ENCODE measurements at places on chromosomes 11 and 22.
A peak's percentile ranks its signal among the peaks of the same experiment; 100 is the strongest.

DNA sequence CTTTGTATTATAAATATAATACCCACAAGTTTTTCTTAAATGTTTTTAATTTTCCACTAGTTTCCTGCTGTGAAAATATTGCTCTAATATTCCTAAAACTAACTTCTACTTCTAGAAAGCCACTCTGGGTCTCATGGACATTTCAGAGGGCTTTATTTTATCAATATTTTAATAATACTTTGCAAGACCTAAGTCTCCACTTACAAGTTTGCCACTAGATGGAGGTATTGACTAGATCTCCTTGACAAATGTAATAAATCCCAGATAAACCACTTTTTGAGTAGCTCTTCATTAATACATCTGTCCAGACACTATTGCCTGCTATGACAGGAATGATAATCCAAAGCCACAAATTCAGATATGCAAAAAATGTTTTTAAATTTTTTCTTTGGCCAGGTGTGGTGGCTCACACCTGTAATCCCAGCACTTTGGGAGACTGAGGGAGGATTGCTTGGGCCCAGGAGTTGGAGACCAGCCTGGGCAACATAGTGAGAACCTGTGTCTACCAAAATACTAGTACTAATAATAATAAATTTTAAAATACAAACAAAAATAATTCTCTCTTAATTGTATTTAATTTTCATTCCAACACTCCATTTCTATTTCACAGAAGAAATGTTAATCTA is 3.5 kb upstream of the ACAT1 start:
- no peak for DNase-seq

GRCh38 chr22:45867118-45867905 is 109.7 kb downstream of the WNT7B start:
- no peak for DNase-seq

- DNase-seq, result no peak
Observed at GRCh38 chr11:69123593-69124545, 31.9 kb upstream of the SMIM38 start.

GRCh38 chr22:22955866-22956535 is 68.4 kb downstream of the IGLL5 start:
- DNase-seq, result peak; percentile 48

- DNase-seq, result no peak
Observed at GRCh38 chr11:69691463-69691862, 12.4 kb downstream of the FGF19 start.

DNA sequence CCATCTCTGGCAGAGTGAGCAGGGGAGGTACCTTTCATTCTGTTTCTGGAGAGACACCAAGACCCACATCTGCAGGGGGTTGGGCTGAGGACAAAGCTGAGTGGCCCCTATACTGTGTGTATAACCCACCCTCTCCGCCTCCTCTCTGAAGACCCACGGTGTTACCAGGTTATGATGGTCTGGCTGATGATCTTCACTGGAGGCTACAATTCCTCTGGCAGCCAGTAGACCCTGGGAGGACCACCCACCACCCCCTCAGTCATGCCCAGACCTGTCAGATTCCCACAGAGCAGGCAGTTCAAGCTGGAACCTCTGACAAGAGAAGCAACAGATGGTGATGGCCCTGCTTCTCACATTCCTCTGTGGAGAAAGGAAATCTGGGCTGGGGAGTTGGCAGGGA is 11.4 kb upstream of the KCNJ1 start:
- DNase-seq, result no peak

GRCh38 chr11:83292709-83293456 is 6.7 kb upstream of the CCDC90B start:
- DNase-seq, result peak; percentile 19

GRCh38 chr11:15341587-15341986 is 226.9 kb downstream of the INSC start:
- DNase-seq, result no peak

GRCh38 chr22:48444320-48445112 is 1383.2 kb downstream of the BRD1 start:
- DNase-seq, result no peak

GRCh38 chr11:72781063-72781312 is 12.9 kb downstream of the STARD10 start:
- no peak for DNase-seq

- no peak for DNase-seq
Observed at GRCh38 chr22:28883657-28883916, 215 bp downstream of the ZNRF3 start.

DNA sequence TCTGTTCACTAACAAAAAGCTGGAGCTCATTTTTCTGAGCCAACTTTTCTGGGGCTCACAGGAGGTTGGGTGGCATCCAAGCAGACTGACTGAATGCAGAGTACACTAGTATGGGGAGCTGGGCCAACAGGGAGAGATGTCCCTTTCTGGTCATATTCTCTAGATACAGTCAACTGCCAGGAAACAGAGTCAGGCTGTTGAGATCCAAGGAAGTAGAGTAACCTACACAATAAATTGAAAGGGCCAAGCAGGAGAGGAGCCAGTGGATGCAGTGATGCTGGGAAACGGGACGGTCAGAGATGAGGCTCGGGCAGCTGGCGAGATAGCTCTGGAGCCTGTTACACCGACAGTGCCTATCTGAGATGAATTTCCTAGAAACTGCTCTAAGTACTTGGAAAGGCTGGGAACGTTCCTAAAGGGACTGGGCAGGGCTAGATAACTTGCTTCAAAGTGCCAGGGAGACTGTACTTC is 71.1 kb downstream of the LARGE2 start:
- DNase-seq, result no peak

All from NCI-H1092 (cell line).